ENCODE measurements at places on chromosomes 7 and 10.

DNA sequence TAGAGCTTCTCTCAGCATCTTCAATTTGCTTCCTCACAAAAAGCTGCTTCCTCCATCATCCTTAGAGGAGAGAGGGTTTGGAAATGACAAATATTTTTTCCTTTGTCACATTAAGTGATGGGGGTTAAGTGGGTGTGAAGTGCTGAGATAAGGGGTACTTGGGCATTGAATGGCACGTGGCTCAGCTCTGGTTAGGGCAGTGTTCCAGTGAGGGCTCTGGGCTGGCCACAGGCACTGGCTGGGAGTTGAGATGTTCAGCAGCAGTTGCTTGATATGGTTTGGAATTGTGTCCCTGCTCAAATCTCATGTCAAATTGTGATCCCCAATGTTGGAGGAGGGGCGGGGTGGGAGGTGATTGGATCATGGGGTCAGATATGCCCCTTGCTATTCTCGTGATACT, 33.7 kb upstream of the CHCHD3 start:
- ATAC-seq, result no peak

DNA sequence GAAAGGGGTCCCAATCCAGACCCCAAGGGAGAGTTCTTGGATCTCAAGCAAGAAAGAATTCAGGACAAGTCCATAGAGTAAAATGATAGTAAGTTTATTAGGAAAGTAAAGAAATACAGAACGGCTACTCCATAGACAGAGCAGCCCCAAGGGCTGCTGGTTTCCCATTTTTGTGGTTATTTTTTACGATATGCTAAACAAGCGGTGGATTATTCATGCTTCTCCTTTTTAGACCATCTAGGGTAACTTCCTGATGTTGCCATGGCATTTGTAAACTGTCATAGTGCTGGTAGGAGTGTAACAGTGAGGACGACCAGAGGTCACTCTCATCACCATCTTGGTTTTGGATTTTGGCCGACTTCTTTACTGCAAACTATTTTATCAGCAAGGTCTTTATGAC, 1033.4 kb downstream of the SORCS3 start:
- ATAC-seq, result no peak

GRCh38 chr10:130844310-130844709, 467.2 kb downstream of the TCERG1L start:
- ATAC-seq, result no peak

GRCh38 chr10:128623776-128624175, 497.6 kb upstream of the MKI67 start:
- ATAC-seq, result no peak

- no peak for ATAC-seq
Observed at GRCh38 chr7:32479574-32480200, 10.5 kb downstream of the LSM5 start.

DNA sequence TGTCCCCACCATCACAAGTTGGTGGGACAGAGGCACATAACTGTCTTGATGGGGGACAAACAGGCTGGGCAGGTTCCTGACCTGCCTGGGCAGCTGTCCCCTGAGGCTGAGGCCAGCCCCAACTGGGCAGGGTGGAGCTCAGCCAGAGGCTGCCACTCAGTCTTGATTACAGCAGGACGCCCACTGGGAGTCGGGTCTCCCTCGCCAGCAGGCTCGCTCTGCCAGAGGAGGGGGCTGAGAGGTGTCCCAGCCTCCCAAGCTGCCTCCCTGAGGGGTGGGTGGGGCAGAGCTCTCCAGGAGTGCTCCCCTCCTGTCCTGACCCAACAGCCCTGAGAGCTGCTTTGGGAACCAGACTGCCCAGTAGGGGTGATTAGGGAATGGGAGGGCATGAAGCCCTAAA, 1.8 kb upstream of the CAMK2G start:
- ATAC-seq, result no peak

DNA sequence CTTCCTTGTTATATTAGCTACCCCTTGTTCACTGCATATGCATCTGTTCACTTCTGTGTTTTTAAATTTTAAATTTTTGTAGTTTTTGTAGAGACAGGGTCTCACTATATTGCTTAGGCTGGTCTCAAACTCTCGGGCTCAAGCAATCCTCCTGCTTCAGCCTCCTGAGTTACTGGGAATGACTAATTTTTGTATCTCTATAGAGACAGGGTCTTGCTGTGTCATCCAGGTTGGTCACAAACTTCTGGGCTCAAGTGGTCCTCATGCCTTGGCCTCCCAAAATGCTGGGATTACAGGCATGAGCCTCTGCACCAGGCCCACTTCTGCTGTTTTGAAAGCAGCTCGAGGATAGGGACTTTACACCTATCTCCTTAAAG, 64.6 kb downstream of the PRTFDC1 start:
- ATAC-seq, result no peak

DNA sequence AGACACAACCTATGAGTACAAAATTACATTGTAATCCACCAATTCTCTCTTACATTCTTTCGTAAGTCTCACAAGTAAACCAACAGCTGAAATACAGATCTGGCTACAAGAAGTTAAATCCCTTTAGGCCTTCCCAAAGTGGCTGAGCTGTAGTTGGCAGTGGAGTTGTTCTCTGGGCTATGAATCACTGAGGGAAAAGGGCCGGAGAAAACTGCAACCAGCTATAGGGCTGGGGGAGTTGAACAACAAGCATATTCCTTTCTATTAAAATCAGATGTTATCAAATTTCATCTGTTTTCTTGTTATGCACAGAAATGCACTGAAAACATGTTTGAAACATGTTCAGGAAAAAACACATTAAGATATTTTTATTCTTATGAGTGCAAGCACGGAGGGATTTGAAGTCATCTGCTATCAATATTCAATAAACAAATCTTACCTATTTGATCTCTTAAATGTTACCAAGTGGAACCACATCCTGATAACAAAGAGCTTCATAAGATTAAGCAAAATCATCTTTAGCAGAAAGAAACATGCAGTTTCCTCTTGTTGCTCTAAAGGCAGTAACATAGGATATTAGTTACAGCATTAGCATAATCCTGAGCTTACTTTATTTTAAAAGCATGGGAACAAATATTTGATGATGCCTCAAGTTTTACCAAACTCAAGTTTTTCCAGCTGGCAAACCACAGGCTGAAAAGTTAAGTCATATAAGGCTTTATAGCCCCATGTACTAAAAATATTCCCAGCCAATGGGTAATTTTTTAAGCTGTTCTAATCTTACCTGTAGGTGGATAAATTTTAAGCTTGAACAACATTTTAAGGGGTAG, 212.7 kb downstream of the TAX1BP1 start:
- ATAC-seq, result no peak

DNA sequence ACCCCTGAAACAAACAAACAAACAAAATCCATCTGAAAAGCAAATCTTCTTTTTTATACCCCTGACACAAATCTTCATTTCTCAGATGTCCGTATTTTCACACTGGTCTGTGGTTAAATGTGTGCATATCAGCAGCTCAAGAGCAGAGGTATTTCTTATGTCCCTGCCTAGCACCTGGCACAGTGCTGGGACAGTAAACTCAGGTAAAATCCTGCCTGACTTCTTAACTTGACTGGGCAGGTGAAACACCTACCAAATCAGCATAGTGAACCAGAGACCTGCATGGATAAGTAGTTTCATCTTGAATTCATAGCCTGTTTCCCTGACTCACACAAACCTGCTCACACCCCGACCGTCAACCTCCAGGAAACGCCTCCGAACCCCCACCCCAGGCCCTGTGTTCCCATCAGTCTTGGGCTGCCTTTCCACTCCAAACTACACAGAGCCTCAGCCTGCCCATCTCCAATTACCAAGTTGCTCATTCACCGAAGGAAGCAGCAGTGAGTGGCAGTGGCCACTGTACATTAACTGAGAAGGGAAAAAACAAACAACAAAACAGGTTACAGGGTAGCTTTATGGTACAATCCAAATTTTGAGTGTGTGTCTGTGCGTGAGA, 109.9 kb downstream of the HECTD2 start:
- no peak for ATAC-seq

DNA sequence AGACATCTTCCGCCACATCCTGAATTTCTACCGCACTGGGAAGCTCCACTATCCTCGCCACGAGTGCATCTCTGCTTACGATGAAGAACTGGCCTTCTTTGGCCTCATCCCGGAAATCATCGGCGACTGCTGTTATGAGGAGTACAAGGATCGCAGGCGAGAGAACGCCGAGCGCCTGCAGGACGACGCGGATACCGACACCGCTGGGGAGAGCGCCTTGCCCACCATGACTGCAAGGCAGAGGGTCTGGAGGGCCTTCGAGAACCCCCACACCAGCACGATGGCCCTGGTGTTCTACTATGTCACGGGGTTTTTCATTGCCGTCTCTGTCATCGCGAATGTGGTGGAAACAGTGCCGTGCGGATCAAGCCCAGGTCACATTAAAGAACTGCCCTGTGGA, 1.9 kb downstream of the KCND2 start:
- ATAC-seq, result no peak

GRCh38 chr7:13800694-13801448, 188.6 kb downstream of the ETV1 start:
- peak; percentile 38 for ATAC-seq

GRCh38 chr7:126720232-126720631, 532.5 kb downstream of the GRM8 start:
- ATAC-seq, result no peak

DNA sequence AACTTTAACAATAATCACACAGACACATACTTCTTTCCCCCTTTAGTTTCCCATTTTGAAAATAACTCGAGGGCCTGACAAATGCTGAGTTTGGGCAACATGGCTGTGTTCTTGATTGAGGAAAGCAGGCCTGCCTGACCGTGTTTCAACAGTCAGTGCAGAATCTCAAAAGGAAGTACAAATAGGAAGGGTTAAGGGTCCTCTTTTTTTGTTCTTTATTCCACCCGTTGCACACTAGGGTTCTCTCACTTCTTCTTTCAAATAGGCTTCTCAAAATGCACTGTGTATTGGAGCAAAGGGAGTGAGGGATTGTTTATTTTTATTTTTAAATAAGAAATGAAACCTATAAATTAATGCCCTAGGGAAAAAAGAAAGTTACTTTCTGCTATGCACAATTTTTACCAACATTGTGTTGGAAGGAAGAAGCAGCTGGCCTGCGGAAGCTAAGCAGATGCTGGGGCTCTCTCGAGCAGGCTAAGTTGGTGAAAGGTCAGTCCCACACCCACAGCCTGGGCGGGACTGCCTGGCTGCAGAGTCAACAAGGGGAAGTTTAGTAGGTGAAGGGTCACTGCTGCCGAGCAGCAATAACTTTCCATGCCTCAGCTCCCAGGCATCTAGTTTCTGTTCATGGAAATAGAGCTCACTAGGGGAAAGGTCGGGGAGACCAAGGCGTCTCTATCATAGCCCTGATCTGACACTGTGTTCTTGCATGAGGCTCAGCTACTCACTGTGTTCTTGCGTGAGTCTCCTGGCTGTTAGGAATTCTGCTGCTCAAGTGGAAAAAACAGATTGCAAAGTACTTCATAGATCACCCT, 12.2 kb upstream of the PDK4 start:
- peak; percentile 32 for ATAC-seq

DNA sequence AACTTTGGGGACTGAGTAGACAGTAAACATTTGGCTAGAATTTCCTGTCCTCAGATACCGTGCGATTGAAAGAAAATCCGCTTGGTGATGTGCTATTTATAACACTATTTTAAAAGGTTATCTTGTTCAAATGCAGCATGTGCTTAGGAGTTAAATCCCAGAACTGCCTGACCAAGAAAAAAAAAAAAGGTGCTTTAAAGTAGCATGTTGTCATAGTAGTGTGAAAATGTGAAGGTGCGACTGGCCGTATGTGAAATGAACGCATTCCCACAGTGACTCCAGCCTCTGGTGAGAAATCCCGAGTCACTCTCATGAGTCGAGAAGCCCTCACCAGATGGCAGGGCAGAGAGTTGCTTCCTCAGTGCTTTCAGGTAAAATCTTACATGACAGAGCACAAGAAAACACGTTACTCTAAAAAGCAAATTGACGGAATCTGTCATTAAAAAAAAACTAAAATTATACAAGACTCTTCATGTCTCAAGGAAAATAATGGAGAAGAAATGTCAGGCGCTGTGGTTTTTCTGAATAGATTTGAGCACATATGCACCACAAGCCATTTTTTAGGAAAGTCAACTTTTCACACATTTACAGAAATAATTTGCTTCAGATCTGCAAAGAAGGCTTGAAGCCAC, 18.4 kb upstream of the KLF6 start:
- ATAC-seq, result no peak

GRCh38 chr10:63464402-63465292, 1.1 kb downstream of the JMJD1C start:
- ATAC-seq, result peak; percentile 46

GRCh38 chr10:26983156-26983555, 117.1 kb downstream of the ANKRD26 start:
- ATAC-seq, result no peak

DNA sequence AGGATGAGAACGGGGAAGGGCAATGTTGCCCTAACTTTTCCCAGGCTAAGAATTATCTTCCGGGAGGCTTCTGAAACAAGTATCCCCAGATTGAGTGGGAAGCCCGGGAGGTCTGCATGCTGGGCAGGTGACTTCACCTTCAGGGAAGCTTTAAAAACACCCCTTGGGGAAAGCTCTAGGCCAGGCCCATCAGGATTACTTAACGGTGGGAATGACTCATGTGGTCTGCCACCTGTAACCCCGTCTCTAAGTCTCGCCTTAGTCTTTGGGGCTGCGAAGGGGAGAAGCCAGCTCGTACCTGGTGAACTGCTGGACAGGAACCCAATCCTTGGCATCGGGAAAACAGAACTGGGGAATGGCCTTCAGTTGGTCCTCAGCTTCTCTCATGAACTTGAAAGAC, 80.1 kb upstream of the MKRN1 start:
- no peak for ATAC-seq

DNA sequence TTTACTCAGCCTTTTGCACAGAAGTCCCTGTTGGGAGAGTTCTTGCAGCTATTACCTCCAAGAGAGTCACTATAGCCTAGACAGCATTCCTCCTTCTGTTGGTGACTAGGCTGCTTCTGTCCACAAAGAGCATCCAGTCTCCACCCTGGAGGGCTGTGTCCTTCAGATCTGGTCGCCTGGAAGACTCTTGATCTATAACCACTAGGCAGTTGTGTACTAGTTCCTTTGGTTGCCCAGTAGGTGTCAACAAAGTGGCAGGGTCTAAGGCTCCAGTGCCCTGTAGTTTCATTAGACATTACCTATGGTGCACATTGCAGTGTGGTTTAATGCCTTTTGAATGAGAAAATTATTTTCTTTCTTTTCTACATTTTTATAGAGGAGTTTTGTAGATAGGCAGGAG, 11.3 kb upstream of the AKR1C2 start:
- ATAC-seq, result no peak

DNA sequence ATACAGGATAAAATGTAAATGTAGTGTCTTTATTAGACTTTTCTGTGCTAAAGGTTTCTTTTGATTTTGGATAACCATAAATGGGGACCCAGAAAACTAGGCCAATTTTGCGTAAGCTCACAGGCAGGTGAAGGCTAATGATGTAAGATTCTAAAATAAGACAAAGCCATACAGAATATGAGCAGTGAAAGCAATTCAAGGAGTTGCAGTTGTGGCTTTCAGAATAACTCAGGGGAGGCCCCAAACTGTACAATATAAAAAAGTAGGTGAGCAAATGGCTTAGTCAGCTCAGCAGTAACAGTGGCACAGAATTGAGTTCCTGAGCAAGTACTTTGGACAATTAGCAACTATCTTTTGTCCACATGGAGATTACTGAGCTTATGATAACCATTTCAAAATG, 81.7 kb upstream of the NRP1 start:
- ATAC-seq, result peak; percentile 25

All from activated CD4-positive, CD25-positive, alpha-beta regulatory T cell treated with anti-CD3 and anti-CD28 coated beads, Interleukin-2, amount 50 U/mL, for 24 hours (primary cell).